ENCODE measurements at places on chromosomes 5 and 9. TPM values are rescaled to one million over a fixed set of nuclear protein-coding genes. Genes with fewer than 3 reads are reported as not detected.

Gene RBM18
- total RNA-seq: 9.2 TPM

Gene PAIP1
- total RNA-seq: 58.5 TPM

Gene SOX30
- 0.10 TPM for total RNA-seq

Gene WWC1
- 7.3 TPM for total RNA-seq

Gene SV2C
- 0.10 TPM for total RNA-seq

Gene CCL21
- total RNA-seq: 11.9 TPM

Gene GHR
- 25.4 TPM for total RNA-seq

Gene ADCY2
- 6.9 TPM for total RNA-seq

Gene INSL4
- total RNA-seq: not detected

Gene ZNF879
- total RNA-seq: 4.6 TPM

Gene CDKN2A
- total RNA-seq: 0.30 TPM

Gene INSL6
- total RNA-seq: not detected

Gene PPP3R2
- total RNA-seq: not detected

Gene F12
- total RNA-seq: 1.3 TPM

DNA sequence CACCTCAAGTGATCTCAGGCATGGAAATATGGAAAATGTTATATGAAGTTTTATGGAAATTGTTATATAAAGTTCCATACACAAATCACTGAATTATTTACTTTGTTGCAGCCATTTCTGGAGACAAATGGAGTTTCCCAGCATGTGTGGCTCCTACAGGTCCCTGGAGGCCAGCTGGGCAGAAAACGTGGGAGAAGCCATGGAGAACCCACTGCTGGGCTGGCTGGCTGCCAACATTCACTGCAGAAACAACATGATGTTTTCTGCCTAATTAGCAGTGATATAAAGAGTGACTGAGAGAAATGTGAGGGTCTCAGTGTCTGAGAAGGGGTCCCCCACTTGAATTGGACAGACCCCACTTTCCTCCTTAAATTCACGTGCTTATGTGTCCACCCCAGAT lies 208.8 kb upstream of the IRX2 start:
- DNase-seq: no peak

DNA sequence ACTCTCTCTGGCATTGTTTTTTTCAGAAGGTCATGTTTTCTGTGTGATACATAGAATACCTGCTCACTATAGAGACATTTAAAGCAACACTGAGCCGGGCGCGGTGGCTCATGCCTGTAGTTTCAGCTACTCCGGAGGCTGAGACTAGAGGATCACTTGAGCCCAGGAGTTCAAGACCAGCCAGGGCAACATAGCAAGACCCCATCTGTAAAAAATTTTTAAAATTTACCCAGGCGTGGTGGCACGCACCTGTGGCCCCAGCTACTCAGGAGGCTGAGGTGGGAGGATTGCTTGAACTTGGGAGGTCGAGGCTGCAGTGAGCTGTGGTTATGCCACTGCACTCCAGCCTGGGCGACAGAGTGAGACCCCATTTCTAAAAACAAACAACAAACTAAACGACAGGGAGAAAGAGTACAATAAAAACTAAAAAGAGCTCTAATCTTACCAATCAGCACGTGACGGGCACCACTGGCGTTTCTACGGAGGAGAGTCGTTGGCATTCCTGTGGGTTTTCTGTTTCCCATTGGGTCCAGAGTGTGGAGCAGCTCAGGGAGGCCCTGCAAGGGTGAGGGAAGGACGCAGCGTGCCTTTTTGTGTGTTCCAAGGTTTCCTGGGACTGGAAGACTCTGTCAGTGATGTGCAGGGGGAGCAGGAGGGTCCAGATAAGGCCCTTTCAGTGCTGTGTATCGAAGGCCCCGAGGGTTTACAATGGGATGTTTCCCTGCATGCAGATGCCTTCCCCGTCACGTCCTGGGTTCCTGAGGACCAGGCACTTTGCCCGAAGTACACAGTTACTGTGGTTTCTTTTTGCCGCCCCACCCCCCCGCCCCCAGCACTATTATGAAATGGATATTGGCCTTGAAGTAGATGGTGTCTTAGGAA lies 7.2 kb upstream of the RNU6ATAC start:
- no peak for DNase-seq

DNA sequence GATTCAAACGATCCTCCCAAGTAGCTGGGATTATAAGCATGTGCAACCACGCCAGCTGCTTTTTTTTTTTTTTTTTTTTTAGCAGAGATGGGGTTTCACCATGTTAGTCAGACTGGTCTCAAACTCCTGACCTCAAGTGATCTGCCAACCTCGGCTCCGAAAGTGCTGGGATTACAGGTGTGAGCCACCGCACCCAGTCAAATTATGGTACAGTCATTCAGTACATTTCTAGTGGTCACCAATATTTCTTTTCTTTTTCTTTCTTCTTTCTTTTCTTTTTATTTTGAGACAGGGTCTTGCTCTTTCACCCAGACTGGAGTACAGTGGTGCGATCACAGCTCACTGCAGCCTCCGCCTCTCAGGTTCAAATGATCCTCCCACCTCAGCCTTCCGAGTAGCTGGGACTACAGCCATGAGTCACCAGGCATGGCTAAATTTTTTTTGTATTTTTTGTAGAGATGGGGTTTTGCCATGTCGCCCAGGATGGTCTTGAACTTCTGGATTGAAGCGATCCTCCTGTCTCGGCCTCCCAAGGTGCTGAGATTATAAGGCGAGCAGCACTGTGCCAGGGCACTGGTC lies 25.4 kb upstream of the DCP2 start:
- DNase-seq: no peak

- DNase-seq: no peak
Observed at GRCh38 chr5:136062366-136063274, 33.8 kb downstream of the TGFBI start.

DNA sequence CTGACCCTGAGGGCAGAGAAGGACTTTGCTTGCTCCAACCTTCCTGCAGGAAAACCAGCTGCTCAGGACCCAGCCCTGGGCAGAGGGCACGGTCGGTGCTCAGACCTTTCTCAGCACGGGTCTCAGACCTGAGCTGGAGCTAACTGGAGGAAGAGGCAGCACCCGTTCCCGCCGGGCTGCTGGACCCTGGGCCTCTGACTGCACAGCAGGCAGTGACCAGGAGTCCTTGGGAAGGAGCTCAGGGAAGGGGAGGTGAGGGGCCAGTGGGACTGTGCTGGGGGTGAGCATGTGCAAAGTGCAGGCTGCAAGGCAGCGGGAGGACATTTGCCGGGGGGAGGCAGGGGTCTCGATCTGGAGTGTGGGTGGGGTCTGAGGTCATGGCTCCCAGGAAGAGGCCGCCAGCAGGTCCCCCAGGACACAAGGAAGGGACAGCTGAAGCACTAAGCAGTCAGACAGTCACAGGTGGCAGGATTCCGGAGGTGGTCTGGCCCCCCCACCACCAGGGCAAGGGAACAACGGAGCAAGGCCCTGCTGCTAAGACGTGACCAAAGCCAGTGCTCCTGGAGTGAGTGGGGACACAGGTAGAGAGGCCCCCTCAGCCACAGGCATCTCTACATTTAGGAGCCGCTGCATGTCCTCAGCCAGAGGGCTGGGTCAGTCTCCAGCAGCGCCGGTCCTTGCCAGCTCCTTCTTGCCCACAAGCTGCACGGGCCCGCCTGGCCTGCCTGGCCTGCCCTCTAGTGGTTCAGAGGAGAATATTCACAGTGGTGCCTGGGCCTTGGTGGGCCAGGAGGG lies 4.8 kb upstream of the DPM2 start:
- no peak for DNase-seq

DNA sequence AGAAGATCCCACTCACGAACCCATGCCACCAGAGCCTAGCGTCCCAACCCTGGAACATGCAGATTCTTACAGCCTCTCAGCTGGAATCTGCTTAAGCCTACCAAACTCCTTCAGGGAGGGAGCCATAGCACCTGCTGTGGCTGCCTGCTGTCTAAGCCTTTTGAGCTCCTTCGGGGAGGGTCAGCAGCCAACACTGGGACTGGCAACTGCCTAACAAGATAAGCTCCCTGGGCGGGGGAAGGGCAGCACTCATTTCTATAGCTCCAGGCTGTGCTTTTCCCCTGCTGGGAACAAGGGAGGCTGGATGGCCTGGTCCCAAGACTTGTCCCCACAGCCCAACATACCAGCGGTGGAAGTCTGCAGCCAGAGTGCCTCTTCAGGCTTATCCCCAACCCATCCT lies 199.1 kb upstream of the OR13F1 start:
- no peak for DNase-seq

DNA sequence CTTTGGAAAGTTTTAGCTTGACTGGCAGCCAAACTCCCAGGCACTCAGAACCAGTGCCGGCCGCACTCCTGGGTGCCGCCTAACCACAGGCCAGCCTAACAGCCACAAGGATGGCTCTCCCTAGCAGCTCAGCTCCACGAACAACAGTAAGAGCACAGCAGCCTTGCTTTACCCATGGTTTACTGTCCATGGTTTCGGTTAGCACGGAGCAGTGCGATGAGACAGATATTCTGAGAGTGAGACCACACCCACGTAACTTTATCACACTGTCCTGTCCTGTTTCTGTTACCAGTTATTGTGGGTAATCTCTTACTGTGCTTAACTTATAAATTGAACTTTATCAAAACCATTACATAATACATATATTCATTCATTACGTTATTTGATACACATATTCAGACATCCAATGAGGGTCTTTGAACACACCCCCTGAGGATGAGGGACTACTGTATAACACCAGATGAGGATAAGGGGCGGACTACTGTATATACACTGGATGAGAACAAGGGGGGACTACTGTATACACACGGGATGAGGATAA lies 12.4 kb downstream of the CLPTM1L start:
- DNase-seq: no peak

GRCh38 chr5:57675236-57675635 lies 192.6 kb upstream of the ACTBL2 start:
- no peak for DNase-seq

DNA sequence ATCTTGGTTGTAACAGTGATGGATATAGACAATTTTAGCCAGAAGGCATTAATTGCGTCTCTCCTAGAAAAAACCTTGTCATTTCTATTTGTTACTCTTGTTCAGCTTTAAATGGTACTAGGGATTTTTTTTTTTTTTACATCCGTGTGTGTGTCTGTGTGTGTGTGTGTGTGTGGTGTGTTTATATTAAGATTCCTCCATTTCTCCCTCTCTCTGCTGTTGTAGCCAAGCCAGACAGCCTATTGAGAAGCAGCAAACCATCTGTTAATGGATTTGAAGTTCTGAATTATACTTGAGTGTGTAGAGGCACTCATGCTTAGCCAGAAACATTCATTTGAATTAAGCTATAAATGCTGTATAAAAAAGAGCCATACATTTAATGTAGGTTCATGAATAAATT lies 72.3 kb downstream of the SLF1 start:
- no peak for DNase-seq

DNA sequence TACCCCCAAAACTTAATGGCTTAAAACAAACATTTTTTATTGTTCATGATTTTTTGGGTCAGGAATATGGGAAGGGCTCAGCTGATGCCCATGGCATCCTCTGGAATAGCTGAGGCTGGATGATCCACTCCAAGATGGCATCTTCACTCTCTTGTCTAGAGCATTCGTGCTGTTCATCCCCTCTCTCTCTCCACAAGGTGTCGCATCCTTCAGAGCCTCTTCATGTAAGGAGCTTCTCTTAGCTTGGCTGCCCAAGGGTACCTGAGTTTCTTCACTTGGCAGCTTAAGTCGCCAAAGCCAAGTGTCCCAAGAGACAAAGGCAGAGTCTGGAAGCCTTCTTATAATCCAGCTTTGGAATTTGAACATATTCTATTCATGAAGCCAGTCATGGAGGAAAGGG lies 294.7 kb downstream of the CHSY3 start:
- DNase-seq: no peak

DNA sequence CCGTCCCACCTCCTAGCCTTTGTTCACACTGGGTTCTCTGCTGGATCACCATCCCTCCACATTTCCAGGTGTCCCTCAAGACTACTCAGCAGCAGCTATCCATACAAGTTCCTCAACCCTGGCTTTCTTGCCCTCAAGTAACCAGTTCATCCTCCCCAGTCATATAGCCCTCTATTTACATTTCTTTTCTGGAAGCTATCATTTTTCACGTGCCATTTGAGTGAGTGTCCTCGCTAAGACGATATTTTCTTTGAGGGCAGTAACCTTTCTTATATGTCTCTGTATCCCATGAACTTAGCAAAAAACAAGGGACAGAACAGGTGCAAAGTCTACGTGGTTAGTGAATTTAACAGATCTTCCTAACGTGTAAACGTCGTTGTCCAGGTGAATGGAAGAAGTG lies 29.6 kb upstream of the KCNMB1 start:
- no peak for DNase-seq

GRCh38 chr5:59241552-59241951 lies 652.0 kb downstream of the PDE4D start:
- DNase-seq: no peak

GRCh38 chr5:177198738-177199137 lies 65.2 kb downstream of the NSD1 start:
- no peak for DNase-seq

DNA sequence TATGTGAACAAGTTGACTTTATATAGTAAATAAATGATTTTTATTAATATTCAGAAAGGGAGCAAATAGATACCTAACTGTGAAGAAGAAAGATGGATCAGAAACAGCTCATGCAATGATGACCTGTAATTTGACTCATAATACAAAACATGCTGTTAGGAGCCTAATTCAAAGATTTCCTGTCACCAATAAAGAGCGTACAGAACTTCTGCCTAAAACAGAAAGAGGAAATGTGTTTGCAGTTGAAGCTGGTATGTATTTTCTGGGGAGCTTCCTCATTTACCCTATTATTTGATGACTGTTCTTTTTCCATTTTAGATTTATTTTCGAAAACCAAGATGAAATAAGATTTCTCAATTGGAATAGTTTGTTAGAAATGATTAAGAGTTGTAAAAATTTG lies 11.4 kb downstream of the YTHDC2 start:
- no peak for DNase-seq

GRCh38 chr9:74016004-74016403 lies 481.1 kb upstream of the RORB start:
- DNase-seq: no peak

- no peak for DNase-seq
Observed at GRCh38 chr5:101012880-101013279, 109.8 kb upstream of the ST8SIA4 start.

- peak; percentile 35 for DNase-seq
Observed at GRCh38 chr9:111836311-111836710, 41.6 kb upstream of the SHOC1 start.

DNA sequence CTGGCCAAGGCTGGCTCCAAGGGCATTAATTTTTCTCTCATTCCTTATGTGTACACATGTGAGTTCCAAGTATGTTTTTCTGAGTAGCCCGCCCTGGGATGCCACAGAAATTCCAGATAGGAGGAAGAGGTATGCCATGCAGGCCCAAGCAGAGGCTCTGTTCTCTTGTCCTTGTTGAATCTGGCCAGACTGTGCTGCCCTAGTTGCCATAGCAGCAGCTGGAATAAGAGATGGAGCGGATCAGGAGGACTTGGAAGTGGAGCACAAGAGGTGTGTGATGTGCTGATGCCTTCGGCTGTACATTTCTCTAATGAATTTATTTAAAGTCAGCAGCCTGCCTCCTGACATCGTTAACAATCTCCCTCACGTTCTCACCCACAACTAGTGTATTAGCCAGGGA lies 235.6 kb upstream of the RPS23 start:
- DNase-seq: no peak

- no peak for DNase-seq
Observed at GRCh38 chr5:134567641-134568336, 42.3 kb downstream of the JADE2 start.

- DNase-seq: no peak
Observed at GRCh38 chr9:78932849-78933627, 636.1 kb downstream of the PSAT1 start.
